ENCODE measurements at places on chromosomes 7 and 10. TPM values are rescaled to one million over a fixed set of nuclear protein-coding genes. Genes with fewer than 3 reads are reported as not detected.

The ICA1 gene
- 34.2 TPM for total RNA-seq

The H2BK1 gene
- not detected for total RNA-seq

The NODAL gene
- total RNA-seq: 1.3 TPM

The C10orf67 gene
- total RNA-seq: not detected

- H3K27ac ChIP-seq: no peak overlapping the region
- H3K4me1 ChIP-seq: no peaks in the 10 kb centered on the region
- no peak overlapping the region for H3K4me3 ChIP-seq
- DNase-seq: no peak
- H3K36me3 ChIP-seq: no peaks in the 10 kb centered on the region
These were observed 59.1 kb downstream of the ZNF365 start for GRCh38 chr10:62433181-62433692.
